T1000 (cell line): ENCODE measurements at places on chromosomes 2 and 18.

- DNase-seq = no peak
Observed at GRCh38 chr2:229179628-229180027, 91.5 kb downstream of the PID1 start.

DNA sequence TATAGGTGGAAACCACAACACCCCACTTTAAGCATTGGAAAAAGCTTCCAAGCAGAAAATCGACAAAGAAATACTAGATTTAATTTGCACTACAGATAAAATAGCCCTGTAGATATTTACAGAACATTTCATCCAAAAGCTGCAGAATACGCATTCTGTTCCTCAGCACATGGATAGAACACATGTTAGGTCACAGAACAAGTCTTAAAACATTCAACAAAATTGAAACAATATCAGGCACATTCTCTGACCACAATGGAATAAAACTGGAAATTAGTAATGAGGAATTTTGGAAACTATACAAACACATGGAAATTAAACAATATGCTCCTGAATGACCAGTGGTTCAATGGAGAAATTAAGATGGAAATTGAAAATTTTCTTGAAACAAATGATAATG, 27.8 kb upstream of the XDH start:
- no peak for DNase-seq

DNA sequence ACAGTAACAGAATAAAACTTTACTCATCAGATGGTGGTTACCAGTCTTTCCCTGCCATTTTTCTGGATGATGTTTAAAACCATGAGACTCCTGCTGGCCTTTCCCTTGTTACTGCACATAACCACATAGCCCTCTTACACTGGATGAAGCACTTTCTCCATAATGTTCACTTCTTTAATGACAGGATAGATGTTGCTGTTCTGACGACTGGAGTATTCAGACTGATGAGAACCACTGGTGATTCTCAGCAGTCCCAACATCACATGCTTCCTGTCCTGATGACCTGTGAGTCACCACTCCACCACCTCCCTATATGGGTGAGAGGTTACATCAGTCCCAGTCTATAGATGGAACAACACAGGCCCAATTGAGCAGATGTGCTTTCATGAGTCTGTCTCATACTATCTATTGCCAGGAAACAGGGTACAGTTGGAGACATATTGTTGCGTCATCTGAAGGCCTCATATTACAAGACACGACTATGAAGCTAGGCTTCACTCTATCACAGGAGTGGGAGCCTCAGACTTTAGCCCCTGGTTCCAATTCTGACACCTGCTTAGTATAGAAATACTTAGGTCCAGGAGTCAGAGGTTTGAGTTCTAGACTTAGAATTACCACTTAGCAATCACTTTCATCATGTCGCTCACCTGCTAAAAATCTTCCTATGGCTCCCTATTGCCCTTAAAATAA, 145.7 kb upstream of the KLF7 start:
- peak; percentile 31 for DNase-seq

GRCh38 chr2:126863336-126864015, 35.2 kb upstream of the TEX51 start:
- no peak for DNase-seq

DNA sequence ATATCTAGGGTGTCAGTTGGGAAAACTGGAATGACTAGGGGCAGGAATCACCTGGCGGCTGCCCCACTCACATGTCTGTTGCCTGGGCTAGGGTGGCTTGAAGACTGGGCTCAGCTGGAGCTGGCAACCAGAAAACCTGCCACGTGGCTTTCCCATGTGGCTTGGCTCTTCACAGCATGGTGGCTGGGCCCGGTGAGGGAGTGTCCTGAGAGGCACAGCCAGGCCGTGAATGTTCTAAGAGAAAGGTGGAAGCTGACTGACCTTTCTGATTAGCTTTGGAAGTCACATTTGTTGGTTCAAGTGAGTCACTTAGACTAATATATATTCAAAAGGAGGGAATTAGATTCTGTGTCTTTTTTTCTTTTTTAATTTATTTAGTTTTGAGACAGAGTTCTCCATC, 22.7 kb downstream of the SP5 start:
- DNase-seq = no peak

DNA sequence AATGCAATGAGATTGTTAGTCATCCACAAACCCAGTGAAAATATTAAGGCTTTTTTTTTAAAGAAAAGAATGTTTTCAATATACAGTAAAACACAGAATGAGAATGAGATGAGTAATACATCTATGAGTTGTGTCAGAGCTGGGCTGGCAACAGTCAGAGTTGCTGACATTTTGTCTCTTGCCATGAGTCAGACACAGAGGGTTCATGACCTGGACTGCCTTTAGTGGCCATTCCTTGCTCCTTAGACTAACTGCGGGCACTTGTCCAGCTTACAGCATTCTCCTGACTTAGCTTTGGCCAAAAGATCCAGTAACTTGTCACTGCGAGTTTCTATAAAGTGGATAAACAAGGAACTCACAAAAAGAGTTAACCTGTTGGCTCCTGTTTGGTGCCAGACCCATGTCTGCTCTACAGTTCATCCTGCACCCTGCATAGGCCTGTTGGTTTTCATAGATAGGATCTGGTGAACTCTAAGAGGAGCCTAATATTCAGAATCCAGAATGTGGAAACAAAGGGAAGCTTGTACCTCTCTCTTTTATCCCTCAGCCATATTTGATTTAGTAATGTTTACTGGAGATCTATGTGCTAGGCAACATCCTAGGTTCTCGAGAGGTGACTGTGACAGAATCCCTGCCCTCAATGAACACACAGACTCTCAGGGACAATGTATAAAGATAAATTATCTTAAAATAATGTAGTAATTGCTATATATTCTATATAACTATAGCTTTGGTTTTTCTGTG, 391.5 kb upstream of the VWC2L start:
- DNase-seq = peak; percentile 75

GRCh38 chr2:215699700-215700538, 264.1 kb upstream of the FN1 start:
- DNase-seq = no peak

DNA sequence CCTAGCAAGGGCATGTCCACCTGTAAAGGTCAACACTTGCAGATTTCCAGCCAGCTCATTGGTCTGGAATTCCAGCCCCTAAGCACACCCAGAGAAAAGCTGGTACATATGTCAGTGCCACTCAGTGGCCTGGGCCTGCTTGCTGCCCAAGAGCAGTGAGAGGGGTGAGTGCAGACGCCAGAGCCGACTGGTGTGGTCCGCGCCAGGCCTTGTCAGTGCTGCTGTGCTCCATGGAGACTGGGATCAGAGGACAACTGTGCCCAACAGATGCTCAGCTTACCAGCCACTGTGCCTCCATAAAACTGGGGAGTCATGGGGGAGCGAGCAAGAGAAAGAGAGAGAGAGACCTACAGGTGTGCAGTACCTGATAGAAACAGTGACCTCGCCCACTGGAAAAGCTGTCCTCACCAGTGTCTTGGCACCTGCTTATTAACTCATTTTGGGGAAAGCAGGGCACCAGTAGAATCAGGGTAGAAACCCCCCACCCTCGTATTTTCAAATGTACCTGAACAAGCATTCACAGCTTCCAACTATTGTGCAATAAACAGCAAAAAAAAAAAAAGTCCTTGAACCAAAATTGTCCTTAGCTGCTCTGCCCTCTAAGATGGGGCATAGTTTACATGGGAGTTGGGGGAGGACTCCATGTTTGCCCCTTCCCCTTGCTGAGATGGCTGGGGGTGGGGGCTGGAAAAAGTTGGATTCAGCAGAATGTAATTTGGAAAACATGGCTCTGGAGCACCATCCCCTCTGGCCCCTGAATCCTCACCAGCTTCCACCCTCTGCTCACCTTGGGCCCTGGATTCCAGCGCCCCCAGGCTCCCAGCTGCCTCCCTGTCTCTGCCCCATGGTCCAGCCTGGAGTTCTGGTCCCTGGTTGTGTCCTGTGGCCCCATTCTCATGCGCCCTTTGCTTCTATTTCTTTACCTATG, 1.4 kb upstream of the SP140L start:
- no peak for DNase-seq

DNA sequence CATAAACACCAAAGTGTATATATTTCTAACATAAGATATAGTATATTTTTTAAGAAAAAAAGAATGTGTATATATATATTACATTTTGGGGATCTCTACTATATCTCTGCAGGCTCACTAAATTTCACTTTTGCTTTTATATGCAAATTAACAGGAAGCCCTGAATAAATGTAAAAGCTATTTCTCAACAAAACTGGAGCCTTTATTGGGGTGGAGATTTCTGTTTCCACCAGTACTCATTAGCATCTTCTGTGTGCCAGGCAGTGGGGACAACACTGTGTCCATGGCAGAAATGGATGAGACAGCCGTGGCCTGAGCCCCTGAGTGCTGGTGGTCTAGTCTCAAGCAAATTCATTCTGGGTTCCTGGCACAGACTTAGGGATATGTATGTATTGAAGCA, 41.3 kb downstream of the C18orf63 start:
- no peak for DNase-seq

DNA sequence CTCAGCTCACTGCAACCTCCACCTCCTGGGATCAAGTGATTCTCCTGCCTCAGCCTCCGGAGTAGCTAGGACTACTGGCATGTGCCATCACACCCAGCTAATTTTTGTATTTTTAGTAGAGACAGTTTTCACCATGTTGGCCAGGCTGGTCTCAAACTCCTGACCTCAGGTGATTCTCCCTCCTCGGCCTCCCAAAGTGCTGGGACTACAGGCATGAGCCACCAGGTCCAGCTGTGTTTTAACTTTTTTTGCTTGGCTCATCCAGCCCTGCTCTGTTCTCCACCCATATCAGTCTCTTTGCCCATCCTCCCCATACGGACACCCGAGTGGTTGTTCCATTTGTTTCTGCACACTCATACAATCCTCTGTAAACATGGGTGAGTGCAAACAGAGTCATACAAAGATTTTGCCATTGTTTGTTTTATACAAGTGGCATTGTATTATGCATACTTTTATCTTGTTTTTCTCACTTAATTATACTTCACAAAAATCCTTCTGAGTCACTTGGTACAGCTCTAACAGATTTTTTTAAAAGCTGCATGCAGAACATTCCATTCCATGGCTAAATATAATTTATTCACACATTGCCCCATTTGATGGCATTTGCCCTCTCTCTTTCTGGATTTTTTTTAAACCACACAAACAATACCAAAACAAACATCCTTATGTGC, 5.3 kb downstream of the APOB start:
- no peak for DNase-seq

- DNase-seq = no peak
Observed at GRCh38 chr18:44636241-44636640, 44.4 kb upstream of the SETBP1 start.

DNA sequence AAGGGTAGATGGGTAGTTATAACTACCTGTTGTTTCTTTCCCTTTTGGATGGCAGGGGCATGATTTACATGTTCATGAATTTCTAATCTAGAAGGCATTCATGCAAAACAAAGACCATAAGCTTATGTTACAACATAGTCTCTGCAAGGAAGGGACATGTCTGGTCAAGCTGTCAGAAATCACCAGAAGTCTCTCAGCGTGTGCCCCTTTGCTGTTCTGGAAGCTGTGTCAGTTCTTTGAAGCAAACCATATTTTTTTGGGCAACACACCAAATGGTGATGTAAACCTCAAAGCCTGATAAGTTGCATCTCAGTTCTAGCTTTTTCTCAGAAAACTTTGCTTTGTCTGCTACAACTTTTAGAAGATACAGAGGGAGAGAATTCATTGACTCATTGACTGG, 173.5 kb upstream of the CTAGE1 start:
- DNase-seq = no peak

DNA sequence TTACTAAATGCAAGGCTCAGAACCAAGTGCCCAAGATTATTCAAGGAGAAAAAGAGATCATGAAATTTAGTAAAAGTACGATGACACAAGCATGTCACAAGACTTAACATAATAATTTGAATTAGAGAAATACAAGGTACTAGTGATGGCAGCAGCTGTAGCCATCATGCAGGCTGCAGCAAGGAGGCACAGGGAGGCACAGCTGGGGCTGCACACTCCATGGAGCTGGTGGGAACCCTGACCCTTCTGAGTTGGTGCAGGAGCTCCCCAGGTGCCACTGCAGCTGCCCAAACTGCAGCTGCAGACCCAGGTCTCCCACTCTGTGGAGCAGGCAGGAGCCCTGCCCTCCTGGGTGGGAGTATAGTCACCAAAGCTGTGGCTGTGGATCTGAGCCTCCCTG, 46.0 kb downstream of the COL3A1 start:
- DNase-seq = no peak

DNA sequence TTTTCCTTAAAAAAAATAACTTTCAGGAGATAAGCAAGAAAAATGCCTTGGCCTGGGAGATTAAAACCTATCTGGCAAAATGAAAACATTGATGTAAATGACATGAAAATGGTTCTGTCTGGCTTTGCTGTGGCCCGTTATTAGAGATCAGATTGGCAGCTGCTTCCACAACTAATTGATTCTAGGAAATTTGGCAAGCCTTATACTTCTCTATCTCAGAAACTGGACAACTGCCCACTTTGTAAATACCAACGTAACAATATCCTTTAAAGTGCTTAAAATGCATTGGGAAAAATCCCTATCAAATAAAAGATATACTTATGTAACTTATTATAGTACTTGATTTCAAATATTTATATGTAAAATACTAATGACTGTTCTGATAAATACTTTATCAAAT, 14.2 kb upstream of the SKA1 start:
- DNase-seq = no peak

DNA sequence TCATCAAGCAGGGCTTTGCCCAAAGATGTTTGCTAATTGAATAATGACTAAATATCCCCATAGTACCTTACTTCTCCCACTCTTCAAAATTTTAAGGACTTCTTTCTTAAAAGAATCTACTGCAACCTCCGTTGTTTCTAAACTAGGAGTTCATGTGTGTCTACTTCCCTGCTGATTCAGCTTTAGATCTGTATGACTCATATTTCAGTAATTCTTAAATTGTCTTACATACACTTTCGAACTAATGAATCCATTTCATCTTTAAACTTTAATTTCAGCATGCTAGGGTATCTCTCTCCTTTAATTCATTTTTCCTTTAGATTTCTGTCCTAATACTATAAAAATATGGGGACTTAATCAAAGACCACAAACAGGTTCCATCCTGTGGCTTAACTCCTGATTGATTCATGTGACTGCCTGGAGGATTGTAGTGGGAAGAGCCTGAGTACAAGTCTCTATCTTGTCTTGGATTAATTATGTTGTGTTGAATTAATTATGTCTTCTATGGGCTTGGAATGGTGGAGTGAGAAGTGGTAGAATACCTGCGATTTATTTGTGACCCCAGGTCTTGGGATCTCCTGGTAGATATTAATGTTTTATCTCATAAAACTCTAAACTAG, 24.9 kb upstream of the COL5A2 start:
- no peak for DNase-seq

- no peak for DNase-seq
Observed at GRCh38 chr18:59898609-59899297, 1.0 kb upstream of the PMAIP1 start.

DNA sequence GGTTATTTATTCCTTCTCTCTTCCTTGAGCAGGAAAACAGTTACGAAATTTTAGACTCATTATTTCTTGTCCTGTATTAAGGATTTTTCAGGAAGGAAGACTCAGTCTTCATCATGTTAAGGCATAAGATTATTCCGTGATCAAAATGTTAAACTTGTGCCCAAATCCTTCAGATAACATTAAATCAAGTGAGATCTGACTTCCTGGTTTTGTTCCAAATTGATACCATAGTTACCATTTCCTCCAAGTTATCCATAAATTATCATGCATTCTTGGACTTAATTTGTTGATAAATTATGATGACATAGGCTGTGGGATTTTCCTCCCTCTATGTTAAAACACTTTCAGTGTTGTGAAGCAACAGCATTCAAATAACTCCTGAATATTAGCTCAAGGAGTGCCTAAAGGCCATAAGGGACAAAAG, 31.9 kb downstream of the EFEMP1 start:
- DNase-seq = no peak

- DNase-seq = no peak
Observed at GRCh38 chr18:79973517-79973916, 9.1 kb downstream of the HSBP1L1 start.

- no peak for DNase-seq
Observed at GRCh38 chr2:3291750-3292149, 85.9 kb downstream of the EIPR1 start.
